ENCODE measurements at places on chromosomes 1 and 21. TPM values are rescaled to one million over a fixed set of nuclear protein-coding genes. Genes with fewer than 3 reads are reported as not detected.

Gene AIM2
- total RNA-seq, result 9.9 TPM

Gene SUSD4
- 50.1 TPM for total RNA-seq

Gene RIMS3
- total RNA-seq, result 49.6 TPM

Gene GUCA2B
- total RNA-seq, result not detected

Gene CD1B
- total RNA-seq, result not detected

Gene BRINP3
- total RNA-seq, result 117 TPM

Gene TNFRSF9
- under 0.01 TPM for total RNA-seq

Gene FCRLB
- 1.4 TPM for total RNA-seq

Gene TMIGD3
- 4.8 TPM for total RNA-seq

Gene TCHH
- 0.23 TPM for total RNA-seq

Gene MAP1LC3C
- total RNA-seq, result 1.6 TPM

Gene LCE2B
- not detected for total RNA-seq

Gene IL23R
- total RNA-seq, result not detected

Gene LRRC53
- 0.23 TPM for total RNA-seq

Gene RGSL1
- not detected for total RNA-seq

Gene LHX8
- total RNA-seq, result 26.8 TPM

Gene NBPF11
- 11.3 TPM for total RNA-seq

Gene RGS8
- total RNA-seq, result 135 TPM

Gene WNT4
- 11.3 TPM for total RNA-seq

Gene PLEKHG5
- total RNA-seq, result 23.1 TPM

Gene ETV3L
- 0.23 TPM for total RNA-seq

Gene FCRL4
- total RNA-seq, result not detected

Gene VWA1
- total RNA-seq, result 5.3 TPM

Gene SLC6A9
- 18.0 TPM for total RNA-seq

Gene TNNT2
- not detected for total RNA-seq

Gene TEDDM1
- total RNA-seq, result not detected

Gene SMIM34
- total RNA-seq, result not detected

Gene CYP4A22
- not detected for total RNA-seq

Gene PRDX1
- 234 TPM for total RNA-seq

Gene NHLH1
- 0.23 TPM for total RNA-seq

Gene POGZ
- 54.2 TPM for total RNA-seq

Gene STYXL2
- total RNA-seq, result 0.69 TPM
